ENCODE measurements at places on chromosomes 5 and 9.

DNA sequence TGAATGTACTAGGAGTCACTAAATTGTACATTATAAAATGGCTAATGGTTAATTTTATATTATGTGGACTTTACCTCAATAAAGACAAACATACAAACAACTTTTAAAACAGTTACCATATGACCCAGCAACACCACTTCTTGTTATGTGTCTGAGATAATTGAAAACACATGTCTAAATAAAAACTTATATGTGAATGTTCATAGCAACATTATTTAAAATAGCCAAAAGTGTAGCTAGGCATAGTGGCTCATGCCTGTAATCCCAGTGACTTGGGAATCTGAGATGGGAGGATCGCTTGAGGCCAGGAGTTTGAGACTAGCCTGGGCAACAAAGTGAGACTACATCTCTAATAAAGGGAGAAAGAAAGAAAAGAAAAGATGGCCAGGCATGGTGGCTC is 22.9 kb downstream of the SLC35A4 start:
- DNase-seq: no peak

- no peak for DNase-seq
These were observed 5.0 kb downstream of the PPARGC1B start for GRCh38 chr5:149735066-149735465.

- DNase-seq: no peak
These were observed 217.4 kb upstream of the ADAMTSL1 start for GRCh38 chr9:18256568-18256967.

GRCh38 chr5:9698841-9699240 is 68.7 kb upstream of the TAS2R1 start:
- DNase-seq: no peak

GRCh38 chr5:66814146-66814991 is 218.2 kb downstream of the MAST4 start:
- peak; percentile 23 for DNase-seq

DNA sequence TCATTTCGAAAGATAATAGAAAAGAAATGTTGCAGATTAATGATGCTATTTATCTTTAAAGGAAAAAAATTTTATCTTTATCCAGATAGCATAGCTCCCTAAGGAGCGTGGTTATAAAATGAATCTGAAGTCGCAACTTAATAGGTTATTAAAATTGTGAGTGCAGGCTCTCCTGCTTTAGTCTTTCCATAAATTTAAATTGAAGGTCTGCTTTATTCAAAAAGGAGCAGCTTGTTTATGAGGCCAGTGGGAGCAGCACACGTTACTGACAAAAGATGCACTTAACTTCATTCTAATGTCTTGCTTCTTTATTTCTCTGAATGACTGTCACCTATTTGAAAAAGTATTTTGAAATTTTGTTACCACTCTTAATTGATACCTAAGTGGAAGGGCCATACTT is 95.0 kb downstream of the ZCCHC7 start:
- no peak for DNase-seq

DNA sequence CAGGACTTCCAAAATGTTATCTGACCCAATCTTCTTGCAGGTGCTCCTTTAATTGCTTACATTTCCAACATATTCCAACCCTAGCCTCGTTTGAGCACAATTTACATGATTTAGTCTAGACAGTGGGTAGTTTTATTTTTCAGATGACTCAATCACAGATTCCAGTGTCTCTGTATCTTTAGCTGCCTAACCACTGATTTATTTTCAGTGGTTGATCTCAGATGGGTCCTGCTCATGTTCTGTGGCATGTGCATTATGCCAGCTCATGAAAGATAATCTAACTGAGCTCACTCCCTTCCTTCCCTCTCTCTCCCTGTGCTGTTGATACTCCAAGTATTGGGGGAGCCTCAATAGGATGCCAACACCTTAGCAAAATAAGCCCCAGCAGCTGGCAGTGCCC is 106.1 kb upstream of the ICE1 start:
- no peak for DNase-seq

DNA sequence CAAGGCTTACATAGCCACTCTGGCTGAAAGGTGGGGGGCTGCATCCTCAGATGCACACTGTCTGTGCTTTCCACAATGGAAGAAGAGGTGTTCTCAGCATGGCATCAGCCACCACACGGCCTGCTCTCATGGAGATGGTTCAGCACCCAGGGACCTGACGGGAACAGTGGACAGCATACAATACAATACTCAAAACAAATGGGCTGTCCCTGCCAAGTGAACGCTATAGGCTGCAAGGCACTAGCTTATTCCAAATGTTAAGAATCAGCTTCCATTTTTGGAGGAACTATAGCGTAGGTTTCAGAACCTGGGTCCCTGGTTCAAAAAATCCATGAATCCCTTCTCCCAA is 77.2 kb downstream of the ZNF608 start:
- no peak for DNase-seq

Data from activated T-cell treated with anti-CD3 and anti-CD28 coated beads for 24 hours (primary cell).